Neural progenitor cell (in vitro differentiated cells): ENCODE measurements at places on chromosomes 13 and 19. TPM values are rescaled to one million over a fixed set of nuclear protein-coding genes. Genes with fewer than 3 reads are reported as not detected.

GRCh38 chr19:57818378-57818777 is 3.7 kb upstream of the ZNF552 start:
- H3K36me3 ChIP-seq, result no peaks in the 10 kb centered on the region
- H3K27me3 ChIP-seq, result no peaks in the 10 kb centered on the region
- H3K4me3 ChIP-seq, result no peak overlapping the region
- DNase-seq, result no peak
- peaks cover 6% of the 10 kb centered on the region for H3K4me1 ChIP-seq
- no peak overlapping the region for H3K27ac ChIP-seq

GRCh38 chr13:112248406-112248760 is 127.8 kb upstream of the SPACA7 start:
- no peaks in the 10 kb centered on the region for H3K27me3 ChIP-seq
- H3K4me1 ChIP-seq, result peaks cover 9% of the 10 kb centered on the region
- H3K27ac ChIP-seq, result no peak overlapping the region
- no peak for DNase-seq

DNA sequence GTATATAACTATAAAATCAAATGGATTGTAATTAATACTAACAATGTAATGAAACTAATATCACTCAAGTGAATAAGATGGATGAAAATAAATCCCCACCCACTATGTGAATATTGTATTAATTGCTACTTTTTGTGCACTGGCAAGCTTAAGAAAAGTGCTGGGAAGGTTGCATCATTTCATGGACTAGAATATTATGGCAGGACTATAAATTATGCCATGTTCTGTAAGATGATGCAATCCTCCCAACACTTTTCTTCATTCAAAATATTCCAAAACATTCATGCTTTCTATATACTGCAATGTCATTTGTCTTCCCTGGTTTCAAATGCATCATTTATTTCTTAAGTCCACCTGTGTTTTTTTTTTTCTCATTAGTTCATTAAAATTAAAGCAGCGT is 457.6 kb upstream of the GPC6 start:
- no peak overlapping the region for H3K4me3 ChIP-seq
- H3K36me3 ChIP-seq, result no peaks in the 10 kb centered on the region
- H3K4me1 ChIP-seq, result no peaks in the 10 kb centered on the region
- no peak overlapping the region for H3K27ac ChIP-seq
- H3K27me3 ChIP-seq, result no peaks in the 10 kb centered on the region
- no peak for DNase-seq

DNA sequence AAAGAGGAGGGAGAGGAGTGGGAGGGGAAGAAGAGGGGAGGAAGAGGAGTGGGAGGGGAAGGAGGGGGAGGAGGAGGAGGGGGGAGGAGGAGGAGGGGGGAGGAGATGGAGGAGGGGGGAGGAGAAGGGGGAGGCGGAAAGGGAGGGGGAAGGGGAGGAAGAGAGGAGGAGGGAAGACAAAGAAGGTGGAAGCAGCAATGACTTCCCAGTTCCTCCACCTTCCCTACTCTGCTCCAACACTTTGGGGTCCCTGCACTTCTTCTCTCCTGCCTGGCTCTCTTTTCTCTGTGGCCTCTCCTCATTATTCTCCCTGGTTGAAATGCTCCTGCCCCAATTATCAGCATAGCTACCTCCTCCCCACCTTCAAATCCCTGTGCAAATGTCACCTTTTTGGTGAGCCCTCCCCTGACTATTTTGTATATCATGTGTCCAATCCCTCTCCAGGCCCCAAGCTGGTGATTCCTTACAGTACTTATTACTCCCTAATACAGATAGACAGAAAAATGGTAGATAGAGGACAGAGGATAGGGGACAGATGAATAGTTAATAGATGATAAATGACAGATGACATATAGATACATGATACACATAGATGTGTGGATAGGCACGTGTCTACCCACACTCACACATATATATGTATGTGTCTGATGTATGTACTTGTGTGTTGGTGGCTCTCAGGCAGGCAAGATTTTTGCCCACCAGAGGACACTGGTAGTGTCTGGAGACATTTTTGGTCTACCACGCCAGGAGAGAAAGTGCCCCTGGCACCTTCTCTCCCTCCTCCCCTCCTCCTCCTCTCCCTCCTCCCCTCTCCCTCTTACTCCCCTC is 25.2 kb downstream of the NLRP9 start:
- no peaks in the 10 kb centered on the region for H3K36me3 ChIP-seq
- H3K4me1 ChIP-seq, result no peaks in the 10 kb centered on the region
- H3K27me3 ChIP-seq, result no peaks in the 10 kb centered on the region
- H3K4me3 ChIP-seq, result no peak overlapping the region
- H3K27ac ChIP-seq, result no peak overlapping the region

- peaks cover 24% of the 10 kb centered on the region for H3K27me3 ChIP-seq
- no peaks in the 10 kb centered on the region for H3K4me1 ChIP-seq
- no peaks in the 10 kb centered on the region for H3K36me3 ChIP-seq
- H3K4me3 ChIP-seq, result no peak overlapping the region
- H3K27ac ChIP-seq, result no peak overlapping the region
- no peak for DNase-seq
Observed at GRCh38 chr19:49888510-49888824, 8.2 kb downstream of the IL4I1 start.

DNA sequence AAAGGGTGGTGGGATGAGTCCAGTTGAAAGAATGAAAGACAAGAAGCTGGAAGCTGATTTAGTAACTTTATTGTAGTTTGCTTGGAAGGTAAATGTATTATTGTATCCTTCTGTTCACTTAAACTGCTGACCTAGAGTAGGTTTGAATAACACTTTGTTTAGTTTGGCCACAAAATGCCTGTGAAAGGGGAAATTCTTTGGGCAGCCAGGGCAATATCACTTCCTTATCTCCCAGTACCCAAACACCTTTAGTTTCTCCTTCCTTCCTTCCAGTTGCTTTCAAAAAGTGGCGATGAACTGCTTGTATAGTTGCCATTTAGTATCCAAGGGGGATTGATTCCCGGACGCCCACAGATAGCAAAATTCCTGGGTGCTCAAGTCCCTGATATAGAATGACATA is 120.1 kb downstream of the PAN3 start:
- no peak for DNase-seq
- no peak overlapping the region for H3K4me3 ChIP-seq
- H3K27ac ChIP-seq, result peak overlapping the region; percentile 50
- H3K4me1 ChIP-seq, result peaks cover 11% of the 10 kb centered on the region

- no peak overlapping the region for H3K4me3 ChIP-seq
- H3K27ac ChIP-seq, result no peak overlapping the region
- H3K36me3 ChIP-seq, result peaks cover 3% of the 10 kb centered on the region
Observed at GRCh38 chr13:113465300-113465699, 12.0 kb upstream of the ADPRHL1 start.

DNA sequence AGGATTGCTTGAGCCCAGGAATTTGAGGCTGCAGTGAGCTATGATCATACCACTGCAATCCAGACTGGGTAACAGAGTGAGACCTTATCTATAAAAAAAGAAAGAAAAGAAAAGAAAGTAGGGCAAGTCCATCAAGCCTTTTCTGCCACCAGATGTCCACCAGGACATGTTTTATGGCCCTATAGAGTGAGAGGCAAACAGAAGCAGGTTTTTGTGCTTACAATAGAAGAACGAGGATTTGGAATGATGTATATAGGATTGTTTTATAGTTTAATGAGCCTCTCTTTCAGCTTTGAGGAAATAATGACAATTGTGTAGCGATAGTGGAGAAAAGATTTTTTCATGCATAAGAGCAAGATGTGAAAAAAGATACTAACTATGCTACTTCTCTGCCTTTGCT is 480.5 kb downstream of the KLF12 start:
- no peak overlapping the region for H3K27ac ChIP-seq
- no peaks in the 10 kb centered on the region for H3K4me1 ChIP-seq
- no peaks in the 10 kb centered on the region for H3K27me3 ChIP-seq
- no peaks in the 10 kb centered on the region for H3K36me3 ChIP-seq
- H3K4me3 ChIP-seq, result no peak overlapping the region

DNA sequence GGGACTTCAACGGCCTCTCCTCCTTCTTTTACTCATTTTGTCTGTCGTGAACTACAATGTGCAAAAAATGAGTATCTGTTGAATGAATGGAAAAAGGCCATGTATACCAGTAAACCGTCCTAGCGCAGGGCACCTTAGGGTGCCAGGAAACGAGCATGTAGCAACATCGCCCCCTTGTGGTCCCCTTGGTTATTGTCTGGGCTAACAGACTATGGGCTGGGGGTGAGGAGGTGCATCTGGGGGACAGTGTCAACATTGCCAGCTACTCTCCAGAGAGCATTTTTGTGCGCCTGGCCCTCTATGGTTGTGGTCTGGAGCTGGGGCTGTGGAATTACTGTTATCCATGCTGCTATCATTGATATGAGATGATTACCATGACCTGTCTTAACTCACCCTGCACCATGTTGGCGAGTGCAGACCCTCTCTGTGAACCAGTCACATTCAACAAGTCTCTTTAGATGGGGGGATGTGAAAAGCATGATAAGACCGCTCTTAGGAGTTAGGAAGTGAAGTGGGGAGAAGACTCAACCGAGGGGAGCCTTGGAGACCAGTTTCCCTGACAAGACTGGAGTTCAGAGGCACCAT is 22.8 kb upstream of the SIGLEC11 start:
- no peaks in the 10 kb centered on the region for H3K4me1 ChIP-seq
- H3K27ac ChIP-seq, result no peak overlapping the region
- DNase-seq, result peak; percentile 74
- no peaks in the 10 kb centered on the region for H3K36me3 ChIP-seq

GRCh38 chr13:25702386-25702785 is 330.6 kb downstream of the ATP8A2 start:
- no peaks in the 10 kb centered on the region for H3K36me3 ChIP-seq
- no peak overlapping the region for H3K4me3 ChIP-seq

DNA sequence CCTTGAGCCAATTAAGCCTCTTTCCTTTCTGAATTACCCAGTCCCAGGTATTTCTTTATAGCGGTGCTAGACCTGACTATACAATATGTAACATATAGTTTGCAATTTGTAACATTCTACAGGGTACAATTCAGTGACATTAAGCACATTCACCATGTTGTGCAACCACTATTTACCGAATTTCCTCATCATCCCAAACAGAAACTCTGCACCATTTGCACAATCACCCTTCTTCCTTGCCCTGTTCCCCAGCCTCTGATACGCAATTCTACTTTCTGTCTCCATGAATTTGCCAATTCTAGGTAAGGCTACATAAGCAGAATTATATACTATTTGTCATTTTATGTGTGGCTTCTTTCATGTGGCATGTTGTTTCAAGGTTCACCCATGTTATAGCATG is 13.7 kb upstream of the SIGLEC10 start:
- DNase-seq, result no peak
- H3K4me3 ChIP-seq, result no peak overlapping the region
- H3K36me3 ChIP-seq, result no peaks in the 10 kb centered on the region

DNA sequence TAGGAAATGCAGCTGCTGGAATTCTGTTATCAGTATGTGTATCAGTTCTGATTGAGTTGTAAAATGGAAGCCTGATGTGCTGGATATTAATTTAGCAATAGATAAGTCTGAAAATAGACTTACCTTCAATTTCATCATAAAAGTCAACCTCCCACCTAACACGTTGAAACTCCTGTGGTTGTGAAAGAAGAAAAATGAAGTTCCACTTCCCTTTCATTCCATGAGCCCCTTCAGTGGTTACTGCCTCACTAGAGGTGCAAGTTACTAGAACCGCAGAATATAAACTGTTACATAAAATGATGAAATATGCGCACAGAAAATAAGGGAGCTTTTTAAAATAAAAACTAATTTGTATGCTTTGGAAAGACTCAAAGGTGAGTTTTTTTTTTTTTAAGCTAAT is 249.2 kb downstream of the SHISA2 start:
- no peaks in the 10 kb centered on the region for H3K4me1 ChIP-seq
- H3K4me3 ChIP-seq, result no peak overlapping the region
- H3K36me3 ChIP-seq, result no peaks in the 10 kb centered on the region
- H3K27me3 ChIP-seq, result no peaks in the 10 kb centered on the region
- DNase-seq, result no peak

DNA sequence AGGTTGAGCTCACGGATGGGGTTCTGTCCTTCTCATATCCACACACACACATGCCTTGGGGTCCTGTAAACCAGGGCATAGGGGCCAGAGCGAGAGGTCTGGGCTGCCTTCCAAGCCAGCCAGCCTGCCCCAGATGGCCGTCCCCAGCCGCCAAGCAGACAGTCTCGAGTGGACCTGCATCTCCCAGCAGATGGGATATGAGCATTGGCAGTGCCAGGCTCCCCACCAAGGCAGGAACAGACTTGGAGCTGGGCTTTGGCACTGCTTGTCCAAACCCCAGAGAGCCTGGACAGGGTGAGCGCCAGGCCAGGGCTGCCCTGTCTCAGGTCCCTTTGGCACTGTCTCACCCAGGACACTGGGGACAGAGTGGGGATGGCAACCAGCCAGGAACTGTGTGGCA is 130.4 kb downstream of the DPF1 start:
- no peaks in the 10 kb centered on the region for H3K36me3 ChIP-seq

MAST1 gene
- 8.3 and 13.3 TPM in 2 replicates for total RNA-seq

SBSN gene
- not detected in 2 replicates for total RNA-seq

CDC34 gene
- total RNA-seq, result 42.5 and 92.6 TPM in 2 replicates

ZNF208 gene
- not detected in 2 replicates for total RNA-seq

FARP1 gene
- total RNA-seq, result 52.9 and 78.0 TPM in 2 replicates

NLRP4 gene
- not detected in 2 replicates for total RNA-seq

OR7C1 gene
- total RNA-seq, result not detected in 2 replicates

KLK12 gene
- total RNA-seq, result not detected in 2 replicates

NLRP9 gene
- total RNA-seq, result not detected in 2 replicates

ZNF665 gene
- 7.3 and 9.4 TPM in 2 replicates for total RNA-seq
